ENCODE measurements at places on chromosomes 16 and 17. TPM values are rescaled to one million over a fixed set of nuclear protein-coding genes. Genes with fewer than 3 reads are reported as not detected.

DNA sequence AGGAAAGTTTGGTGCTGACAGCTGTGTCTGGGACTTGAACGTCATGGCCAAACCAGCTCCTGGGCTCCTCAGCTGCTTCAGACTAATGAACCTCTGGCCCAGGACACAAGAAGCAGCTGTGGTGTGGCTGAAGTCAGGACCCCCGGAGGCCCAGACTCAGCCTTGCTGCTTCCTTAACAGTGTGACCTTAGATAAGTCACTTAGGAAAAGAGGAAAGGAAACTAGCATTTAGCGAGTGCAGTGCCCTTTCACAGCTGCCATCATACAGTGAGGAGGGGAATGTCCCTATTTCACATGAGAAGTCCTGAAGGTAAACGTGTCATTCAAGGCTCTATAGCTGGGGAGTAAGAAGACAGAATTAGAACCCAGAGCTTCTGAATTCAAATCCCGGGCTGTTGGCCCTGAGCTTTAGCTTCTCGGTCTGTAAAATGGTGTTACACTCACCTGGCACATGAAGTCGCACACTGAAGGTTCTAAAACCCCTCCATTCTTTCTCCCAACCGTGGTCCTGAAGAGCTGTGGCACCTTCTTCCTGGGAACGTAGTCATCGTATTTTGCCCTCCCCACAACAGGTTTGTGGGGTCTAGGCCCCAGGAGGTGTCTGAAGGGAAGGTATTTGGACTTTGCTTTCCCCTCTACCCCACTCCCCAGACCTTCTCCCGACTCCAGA is 910 bp upstream of the RAMP2 start:
- DNase-seq: no peak

Gene PIMREG
- 13.5 TPM for total RNA-seq

DNA sequence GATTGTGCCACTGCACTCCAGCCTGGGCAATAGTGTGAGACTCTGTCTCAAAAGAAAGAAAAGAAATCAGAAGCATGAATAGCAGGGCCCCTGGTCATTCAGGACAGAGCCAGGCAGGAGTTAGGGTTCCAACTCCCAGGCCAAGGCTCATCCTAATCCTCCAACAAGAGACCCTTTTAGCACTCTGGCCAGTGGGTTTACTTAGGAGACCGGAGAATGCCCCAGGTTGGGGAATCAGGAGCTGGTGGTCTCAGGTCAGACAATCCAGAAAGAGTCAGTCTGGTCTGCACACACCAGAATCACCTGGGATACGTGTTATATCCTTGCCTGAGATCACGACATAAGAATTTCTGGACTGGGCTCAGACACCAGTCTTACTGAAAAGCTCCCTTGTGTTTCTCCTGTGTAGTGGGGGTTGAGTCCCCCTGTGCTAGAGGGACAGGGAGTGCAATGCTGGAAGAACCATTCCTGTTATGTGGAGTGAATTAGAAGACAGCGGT is 48.7 kb downstream of the CCDC42 start:
- no peak for DNase-seq

DNA sequence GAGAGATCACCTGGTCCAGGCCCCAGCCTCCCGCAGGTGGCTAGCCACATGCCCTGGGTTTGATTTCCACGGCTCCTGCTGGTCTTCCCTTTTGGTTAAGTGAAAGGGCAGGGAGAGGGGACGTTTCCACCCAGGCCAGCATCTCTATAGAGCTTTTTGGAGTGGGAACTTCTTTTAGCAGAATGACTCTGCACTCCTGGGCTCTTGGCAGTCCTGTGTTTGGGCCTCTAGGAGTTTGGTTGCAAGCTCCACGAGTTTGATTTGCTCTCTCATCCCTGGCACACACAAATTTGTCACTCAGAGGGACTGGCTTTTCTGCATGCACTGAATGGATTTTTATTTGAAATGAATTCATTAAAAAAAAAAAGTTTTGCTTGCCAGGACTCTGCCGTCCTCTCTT is 32.8 kb downstream of the MSI2 start:
- peak; percentile 28 for DNase-seq

DNA sequence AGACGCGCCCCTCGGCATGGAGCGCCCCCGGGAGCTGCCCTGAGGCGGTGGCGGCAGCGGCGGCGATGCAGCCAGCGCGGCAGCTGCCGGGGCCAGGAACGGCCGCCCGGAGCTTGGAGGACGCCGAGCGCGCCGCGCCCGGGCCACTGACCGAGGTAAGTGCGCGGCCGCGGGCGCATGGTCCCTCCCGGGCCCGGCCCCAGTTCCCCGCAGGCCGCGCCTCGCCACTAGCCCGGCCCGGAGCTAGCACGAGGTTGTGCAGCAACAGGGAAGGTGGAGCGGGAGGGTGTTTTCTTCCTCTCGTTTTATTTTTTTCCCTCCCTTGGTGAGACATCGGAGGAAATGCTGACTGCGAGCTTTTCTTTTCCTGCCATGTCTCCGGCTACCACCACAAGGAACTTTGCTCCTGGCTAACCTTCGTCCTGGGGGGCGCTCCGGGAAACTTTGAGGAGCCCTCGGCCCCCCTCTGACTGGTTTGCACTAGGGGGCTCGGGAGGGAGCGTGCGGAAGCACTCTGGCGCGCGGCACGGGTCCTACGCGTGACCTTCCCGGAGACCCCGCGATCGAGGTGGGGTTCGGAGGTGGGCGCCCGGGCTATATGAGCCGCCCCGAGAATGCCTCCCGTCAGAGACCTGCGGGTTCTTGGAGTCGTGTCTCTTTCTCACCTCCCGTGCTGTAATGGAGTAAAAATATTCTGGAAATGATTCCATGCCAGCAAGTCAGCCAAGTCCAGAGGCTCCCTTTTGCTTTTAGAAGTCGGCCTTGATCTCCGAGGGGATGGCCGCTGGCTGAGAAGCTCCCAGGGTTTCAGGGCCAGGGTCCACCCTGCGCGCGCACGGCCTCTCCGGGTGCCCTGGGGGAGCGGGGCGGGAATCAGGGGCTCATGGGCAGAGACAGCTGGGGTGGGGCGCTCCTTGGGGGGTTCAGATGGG is 868 bp downstream of the KCNJ12 start:
- no peak for DNase-seq

- no peak for DNase-seq
These were observed 3.8 kb upstream of the WIPI1 start for GRCh38 chr17:68461122-68461539.

GRCh38 chr17:12043702-12044101 is 23.0 kb downstream of the MAP2K4 start:
- no peak for DNase-seq

Gene SRRM2
- total RNA-seq: 74.1 TPM

DNA sequence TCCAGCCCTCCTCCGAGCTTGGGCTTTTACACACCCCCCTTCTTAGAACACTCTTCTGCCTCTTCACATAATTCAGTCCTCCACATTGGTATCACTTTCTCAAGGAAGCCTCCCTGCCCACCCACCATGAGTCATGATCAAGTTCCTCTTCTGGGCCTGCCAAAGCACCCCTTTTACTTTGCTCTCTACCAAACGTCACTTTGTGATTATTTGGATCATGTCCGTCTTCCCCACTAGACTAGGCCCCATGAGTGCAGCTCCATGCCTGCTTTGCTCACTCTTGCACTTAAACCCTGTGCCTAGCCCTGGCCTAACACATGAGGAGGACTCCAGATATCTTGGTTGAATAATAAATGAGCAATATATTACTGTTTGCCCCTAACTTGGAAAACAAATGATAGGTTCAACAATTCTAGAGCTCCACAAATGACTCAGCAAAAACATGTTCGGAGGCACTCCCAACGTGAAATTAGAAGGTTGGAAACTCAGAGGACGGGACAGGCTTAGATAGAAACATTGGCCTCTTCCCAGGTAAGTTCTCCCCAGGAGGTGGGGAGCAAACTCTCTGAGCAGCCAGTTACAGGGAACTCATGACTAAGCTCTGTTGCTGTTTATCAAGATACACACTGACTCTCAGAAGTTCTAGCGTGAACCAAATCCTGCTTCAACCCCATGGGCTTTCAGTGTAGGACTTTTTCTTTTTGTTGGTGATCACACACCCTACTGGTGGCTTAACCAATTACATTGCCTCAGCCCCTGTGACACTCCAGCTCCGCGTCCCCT is 28.3 kb downstream of the G6PC1 start:
- no peak for DNase-seq

Gene BORCS6
- 3.1 TPM for total RNA-seq

Gene TBC1D3B
- 3.3 TPM for total RNA-seq

Gene TAC4
- not detected for total RNA-seq

Gene PRSS33
- not detected for total RNA-seq

DNA sequence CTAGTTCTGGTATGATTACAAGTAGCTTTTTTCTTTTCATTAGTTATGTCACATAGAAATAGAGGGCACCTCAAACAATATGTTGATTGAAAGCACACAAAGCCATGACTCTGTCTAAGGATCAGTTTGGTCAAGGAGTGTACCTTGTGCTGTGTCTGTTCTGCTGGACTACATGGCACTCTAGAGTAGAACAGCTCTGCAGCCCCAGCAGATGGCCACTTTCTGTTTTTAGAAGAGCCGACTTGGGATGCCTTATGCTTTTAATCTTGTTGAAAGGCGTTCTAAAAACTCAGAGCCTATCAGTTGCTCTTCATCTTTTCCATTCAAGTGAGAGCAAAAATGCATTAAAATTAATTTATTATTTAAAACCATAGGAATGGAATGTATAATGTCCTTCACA is 49.3 kb upstream of the CA10 start:
- DNase-seq: peak; percentile 55

GRCh38 chr17:50562242-50563091 is 2.0 kb downstream of the CACNA1G start:
- DNase-seq: no peak

- DNase-seq: no peak
These were observed 11.0 kb downstream of the FBRS start for GRCh38 chr16:30669026-30669902.

Gene RAPGEFL1
- total RNA-seq: 15.3 TPM

Gene NPIPB2
- total RNA-seq: 11.3 TPM

DNA sequence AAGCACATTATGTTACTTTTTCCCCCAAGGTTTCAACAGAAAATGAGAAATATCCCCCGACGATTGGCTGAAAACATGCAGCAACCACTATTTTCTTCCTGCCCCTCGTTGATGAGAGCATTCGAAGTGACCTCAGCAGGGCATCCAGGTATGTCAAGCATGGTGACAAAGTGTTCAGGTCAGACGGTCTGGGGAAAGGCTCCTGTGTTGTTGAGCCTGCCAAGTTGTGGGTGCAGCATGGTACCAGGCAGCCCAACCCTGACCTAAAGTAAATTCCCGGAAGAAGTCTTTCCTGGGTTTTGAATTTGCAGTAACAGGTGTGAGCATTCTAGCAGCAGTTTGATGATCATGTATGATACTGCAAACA is 51.7 kb upstream of the SEC14L1 start:
- no peak for DNase-seq

Gene KRTAP4-1
- total RNA-seq: not detected

DNA sequence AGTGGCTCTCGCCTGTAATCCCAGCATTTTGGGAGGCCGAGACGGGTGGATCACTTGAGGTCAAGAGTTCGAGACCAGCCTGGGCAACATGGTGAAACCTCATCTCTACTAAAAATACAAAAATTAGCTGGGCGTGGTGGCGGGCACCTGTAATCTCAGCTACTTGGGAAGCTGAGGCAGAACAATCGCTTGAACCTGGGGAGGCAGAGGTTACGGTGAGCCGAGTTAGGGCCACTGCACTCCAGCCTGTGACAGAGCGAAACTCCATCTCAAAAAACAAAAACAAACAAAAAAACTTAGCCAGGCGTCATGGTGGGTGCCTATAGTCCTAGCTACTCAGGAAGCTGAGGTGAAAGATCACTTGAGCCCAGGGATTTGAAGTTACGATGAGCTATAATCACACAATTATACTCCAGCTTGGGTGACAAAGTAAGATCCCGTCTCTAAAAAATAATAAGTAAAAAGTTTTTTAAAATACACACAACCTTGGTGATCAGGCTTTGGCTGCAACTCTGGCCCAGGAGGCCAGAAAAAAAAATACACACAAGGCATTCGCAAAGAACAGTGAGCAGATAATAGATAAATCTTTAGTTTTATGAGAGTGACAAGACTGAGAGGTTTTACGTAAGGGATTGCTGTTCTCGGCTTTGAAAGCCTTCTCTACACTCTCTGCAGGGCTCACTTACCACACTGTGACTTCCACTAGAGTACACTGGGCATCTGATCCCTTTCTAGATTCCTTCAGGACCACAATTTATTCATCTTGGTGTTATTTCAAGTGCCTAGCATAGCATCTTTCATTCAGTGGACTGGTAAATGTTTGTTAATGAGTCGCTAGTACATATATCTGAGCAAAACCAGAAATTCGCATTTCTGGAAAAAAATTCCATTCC is 5.9 kb downstream of the GSPT1 start:
- DNase-seq: no peak

DNA sequence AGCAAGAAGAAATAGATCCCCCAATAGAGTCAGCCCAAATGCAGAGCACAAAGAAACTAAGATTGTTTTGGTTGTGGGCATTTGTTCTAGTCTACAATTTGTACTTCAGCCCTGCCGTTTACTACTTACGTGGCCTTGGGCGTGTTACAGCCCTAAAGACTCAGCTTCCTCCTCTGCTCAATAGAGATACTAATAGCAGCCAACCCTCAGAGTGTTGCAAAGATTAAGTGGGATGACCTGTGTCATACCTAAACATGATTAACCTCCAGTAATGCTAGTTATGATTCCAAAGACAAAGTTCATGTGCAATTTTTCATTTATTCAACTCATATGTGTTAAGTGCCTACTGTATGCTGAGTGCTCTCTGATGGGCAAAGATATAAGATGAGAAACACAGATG is 43.1 kb downstream of the MAF start:
- no peak for DNase-seq

- no peak for DNase-seq
These were observed 3.7 kb upstream of the ATP1B2 start for GRCh38 chr17:7647018-7647417.

DNA sequence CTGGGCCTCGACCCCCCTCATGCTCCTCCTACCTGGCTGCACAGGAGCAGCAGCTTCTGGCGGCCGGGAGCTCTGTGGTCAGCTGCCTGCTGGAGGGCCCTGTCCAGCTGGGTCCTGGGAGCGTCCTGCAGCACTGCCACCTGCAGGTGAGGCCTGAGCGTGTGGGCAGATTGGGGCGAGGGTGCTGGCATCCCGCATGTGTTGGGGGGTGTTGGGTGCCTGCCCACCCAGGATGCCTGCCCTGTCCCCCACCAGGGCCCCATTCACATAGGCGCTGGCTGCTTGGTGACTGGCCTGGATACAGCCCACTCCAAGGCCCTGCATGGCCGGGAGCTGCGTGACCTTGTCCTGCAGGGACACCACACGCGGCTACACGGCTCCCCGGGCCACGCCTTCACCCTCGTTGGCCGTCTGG is 16.5 kb downstream of the FCSK start:
- peak; percentile 64 for DNase-seq

GRCh38 chr17:66799849-66800537 is 34.9 kb upstream of the CACNG5 start:
- DNase-seq: no peak

Measured in cerebellum (tissue), 4 donors.